Aorta (tissue), 5 donors: ENCODE measurements at places on chromosomes 12 and 14. TPM values are rescaled to one million over a fixed set of nuclear protein-coding genes. Genes with fewer than 3 reads are reported as not detected.
A peak's percentile ranks its signal among the peaks of the same experiment; 100 is the strongest.

- H3K4me3 ChIP-seq: no peak overlapping the region
- no peak for DNase-seq
- no peaks in the 10 kb centered on the region for H3K4me1 ChIP-seq
- peaks cover 7% of the 10 kb centered on the region for H3K36me3 ChIP-seq
- no peaks in the 10 kb centered on the region for H3K27me3 ChIP-seq
These were observed 140.8 kb downstream of the GCH1 start for GRCh38 chr14:54761835-54762234.

GRCh38 chr12:76030341-76031080, 1.1 kb downstream of the PHLDA1 start:
- no peaks in the 10 kb centered on the region for H3K27me3 ChIP-seq
- peak overlapping the region; percentile 55 for H3K27ac ChIP-seq
- DNase-seq: peak; percentile 70
- no peaks in the 10 kb centered on the region for H3K4me1 ChIP-seq
- peak overlapping the region; percentile 7 for H3K4me3 ChIP-seq

PKP2 gene
- total RNA-seq: 0.84 TPM

DNA sequence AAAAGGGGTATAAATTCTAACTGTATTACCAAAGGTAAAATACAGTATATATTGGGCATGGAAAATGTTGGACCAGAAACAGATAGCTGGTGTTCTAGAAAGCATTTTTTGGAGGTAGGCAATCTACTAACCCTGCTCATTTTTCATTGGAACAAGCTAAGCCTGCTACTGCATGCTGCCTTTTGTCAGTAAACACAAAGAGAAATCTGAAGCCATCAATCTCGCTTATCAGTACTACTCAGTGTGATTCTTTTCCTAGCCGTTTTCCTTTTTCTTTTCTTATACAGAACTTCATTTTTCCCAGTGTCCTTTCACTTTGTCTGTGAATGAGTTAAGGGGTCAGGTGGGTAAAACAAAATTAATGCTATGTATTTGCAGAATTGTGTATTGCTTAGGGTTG, 312.3 kb downstream of the NPAS3 start:
- no peak for DNase-seq
- H3K27me3 ChIP-seq: no peaks in the 10 kb centered on the region
- H3K4me1 ChIP-seq: no peaks in the 10 kb centered on the region
- no peak overlapping the region for H3K4me3 ChIP-seq
- no peak overlapping the region for H3K27ac ChIP-seq
- no peaks in the 10 kb centered on the region for H3K36me3 ChIP-seq

CREBL2 gene
- 31.2 TPM for total RNA-seq
